Amniotic epithelial cell (primary cell): ENCODE measurements at places on chromosomes 3 and 15.
A peak's percentile ranks its signal among the peaks of the same experiment; 100 is the strongest.

DNA sequence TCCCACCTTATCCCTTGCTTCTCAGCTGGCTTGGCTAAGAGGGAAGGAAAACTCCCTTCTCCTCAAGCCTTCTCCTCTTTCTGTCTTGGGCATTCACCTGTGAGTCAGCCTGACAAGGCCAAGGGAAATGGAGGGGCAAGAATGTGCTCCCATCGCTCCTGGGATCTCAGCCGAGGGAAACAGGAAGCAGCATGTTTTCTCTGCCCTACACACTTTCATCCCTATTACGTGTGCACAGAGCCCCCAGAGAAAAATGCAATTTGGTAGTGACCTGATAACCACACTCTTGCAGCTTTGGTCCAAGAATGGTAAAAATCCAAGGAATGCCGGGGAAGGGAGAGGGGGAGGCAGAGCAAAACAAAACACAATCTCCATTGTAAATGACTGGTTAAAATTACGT is 32.9 kb upstream of the MTMR10 start:
- DNase-seq: peak; percentile 96

GRCh38 chr3:43689166-43689565 is 1.6 kb upstream of the ABHD5 start:
- DNase-seq: no peak

DNA sequence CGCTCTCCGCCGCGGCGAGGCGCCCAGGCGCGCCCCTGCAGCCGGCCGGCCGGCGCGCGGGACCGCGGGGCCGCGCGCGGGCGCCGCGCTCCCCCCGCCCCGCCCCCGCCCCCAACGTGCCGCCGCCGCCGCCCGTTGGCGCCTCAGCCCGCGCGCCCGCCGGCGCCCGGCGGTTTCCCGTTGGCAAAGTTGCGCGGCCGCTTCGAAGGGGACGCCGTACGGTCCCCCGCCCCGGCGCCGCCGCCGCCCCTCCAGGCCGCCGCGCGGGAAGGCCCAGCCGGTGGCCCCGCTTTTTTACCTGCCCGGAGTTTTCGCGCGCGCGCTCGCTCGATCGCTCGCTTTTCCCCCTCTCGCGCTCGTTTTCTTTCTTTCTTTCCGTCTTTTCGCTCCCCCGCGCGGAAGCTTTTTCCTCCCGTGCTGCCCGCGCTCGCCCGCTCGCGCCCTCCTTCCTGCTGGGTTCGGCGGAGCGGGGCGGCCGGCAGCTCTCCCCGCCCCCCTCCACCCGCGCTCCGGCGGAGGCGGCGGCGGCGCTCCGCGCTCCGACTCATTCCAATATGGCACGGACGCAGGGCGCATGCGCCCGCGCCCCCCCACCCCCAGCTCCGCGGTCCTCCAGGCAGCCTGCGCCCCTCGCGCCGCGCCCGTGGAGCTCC is at the start of gene SFMBT1:
Gene SFMBT1, minus strand, starts transcription at position 556 of the 653 bp plus-strand sequence. CDS start 76,945 bp downstream, outside the sequence.
- no peak for DNase-seq

DNA sequence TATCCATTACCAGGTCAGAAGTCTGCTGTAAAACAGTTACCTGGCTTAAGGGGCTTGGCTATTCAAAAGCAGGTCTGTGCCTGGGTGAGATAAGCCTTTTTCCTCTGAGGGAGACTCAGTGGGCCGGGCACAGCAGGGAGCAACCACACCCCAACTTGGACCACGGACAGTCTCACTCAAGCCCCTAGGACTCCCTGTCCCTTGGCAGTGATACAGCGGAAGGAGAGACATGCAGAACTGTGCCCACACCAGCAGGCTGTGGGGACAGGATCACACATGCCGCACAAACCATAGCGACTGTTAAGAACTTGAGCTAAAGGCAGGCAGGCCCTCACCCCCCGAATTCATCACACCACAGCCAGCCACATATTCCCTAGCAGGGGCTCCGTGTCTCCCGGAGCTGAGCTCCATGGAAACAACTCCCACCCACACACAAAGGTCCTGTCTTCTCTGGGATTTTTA is 2.8 kb upstream of the GP5 start:
- no peak for DNase-seq

DNA sequence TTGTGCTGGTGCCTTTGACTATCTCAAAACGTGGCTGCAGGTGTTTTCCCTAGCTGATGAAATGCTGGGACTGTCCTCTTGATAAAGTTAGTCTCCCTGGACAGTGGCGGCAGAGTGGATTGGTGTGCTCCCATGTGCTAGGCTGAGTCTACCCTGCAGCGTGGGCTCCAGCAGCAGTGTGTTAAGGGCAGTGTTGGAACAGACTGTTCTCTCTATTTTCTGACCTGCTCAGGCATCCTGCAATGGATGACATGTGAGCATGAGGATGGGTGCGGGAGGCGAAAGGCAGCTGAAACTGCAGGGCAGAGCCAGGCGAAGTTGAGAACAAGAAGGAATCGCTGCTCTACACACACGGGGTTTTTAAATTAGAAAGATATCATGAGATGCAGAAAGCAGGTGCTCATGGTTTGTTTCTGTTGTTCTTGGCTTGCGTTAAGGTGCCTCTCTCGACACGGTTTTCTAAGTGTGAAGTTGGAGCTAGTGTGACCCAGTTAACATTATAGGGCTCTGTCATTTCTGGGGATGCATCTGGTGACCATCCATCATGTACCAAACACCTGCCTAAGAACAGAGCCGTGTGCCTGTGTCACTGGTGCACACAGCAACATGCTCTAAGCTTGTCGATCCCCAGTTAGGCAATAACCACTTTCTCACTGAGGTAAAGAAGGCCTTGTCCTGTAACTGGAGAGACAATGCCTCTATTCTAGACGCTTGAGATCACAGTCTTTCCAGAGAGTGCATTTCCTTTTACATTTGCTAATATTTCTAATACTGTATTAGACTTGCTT is 44.3 kb downstream of the SLCO3A1 start:
- no peak for DNase-seq

- no peak for DNase-seq
These were observed 5.8 kb downstream of the IGDCC4 start for GRCh38 chr15:65416845-65417416.

- no peak for DNase-seq
These were observed 47.3 kb upstream of the THRB start for GRCh38 chr3:24541935-24542334.

DNA sequence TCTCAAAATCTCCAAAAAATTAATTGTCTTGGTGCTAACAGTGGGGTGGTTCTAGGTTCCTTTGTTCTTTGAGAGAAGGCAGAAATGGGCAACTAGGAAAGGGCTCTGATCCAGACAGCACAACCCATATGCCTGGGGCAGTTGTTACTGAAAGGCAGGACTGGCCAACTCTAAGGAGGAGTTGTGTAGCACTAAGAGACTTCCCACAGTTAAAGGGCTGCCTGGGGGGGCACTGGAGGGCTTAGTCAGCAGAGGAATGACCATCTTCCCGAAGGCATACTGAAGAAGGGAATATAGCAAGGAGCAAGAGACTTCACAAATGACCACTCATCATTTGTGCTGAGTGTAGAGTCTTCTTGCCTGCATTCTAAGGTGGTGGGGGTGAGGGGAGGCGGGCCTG is 15.8 kb downstream of the ILDR1 start:
- no peak for DNase-seq

DNA sequence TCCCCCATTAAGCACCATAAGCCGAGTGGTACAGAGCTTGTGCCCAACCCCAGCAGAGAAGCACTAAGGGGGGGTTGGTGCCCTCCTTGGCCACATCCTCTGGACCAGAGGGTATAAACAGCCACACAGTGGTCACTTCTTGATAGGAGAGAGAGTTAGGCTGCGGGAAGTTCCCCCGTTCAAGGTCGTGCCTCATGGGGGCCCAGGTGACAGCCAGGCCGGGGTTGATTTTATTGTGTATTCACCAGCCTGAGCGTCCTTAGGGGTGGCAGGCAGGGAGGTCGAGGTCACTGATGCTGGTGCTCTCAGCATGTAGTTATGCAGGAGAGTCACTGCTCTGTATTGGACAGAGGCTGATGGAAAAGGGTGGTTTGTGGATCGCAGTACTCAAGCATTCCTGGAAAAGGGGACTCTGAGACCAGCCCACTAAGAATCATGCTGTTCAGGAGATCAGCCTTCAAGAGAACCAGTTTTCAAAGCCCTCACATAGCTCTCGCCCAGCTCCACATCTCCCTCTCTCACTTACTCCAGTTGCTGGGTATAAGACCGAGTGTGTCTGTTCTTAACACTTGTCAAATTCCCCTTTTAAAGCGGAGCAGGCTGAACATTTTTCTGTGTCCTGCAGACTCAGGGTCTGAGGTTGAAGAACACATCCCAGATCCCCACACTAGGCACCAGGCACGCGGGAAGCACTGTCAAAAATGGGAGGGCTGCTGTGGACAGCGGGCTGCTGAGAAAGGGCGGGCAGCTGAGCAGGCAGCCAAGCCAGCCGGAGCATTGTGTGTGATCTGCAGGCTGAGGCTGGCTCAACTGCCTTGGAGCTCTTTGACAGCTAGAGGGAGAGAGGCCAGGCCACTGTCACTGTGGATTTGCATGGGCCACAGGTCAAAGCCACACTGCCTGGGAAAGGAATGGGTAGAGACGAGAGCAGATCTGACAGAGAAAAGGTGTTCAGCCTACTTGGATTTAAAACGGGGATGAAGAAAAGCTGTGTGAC is 279.3 kb upstream of the LRRFIP2 start:
- no peak for DNase-seq

DNA sequence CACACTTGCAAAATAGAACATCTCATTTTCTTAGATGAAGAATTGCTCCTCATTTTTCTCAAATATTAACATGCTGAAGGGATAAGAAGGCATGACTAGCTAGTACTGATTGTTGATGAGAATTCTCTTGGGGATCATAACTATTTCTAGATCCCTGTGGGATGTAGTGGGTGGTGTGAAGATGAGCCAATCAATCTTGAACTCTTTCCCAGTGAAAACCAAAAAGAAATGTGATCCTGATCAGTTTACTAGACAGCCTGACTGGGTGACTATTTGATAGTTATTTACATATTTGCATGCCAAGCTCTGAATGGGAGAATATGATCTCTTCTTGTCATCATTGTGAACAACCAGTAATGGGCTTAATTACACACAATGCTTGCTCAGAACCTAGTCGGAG is 63.7 kb downstream of the ZIC1 start:
- no peak for DNase-seq

DNA sequence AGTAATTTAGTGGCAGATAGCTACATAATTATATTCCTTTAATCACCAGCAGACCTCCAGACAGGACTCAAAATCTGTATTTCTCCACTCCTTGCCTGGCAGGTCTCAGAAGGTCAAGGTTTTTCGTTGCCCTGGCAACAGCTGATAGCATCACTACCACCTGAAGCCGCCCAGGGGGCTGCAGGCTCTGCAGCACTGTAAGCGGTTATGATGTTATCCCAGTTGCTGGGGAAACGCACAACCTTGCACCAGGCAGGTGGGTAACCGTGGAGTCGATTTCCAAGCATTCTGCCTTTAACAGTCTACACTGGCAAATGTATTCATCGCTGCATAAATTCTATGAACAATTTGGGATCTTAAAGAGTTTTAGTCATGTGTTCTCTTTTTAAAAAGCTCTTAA is 756.3 kb downstream of the NTRK3 start:
- DNase-seq: no peak

- DNase-seq: no peak
These were observed 3.9 kb downstream of the HSPBAP1 start for GRCh38 chr3:122789585-122790273.

DNA sequence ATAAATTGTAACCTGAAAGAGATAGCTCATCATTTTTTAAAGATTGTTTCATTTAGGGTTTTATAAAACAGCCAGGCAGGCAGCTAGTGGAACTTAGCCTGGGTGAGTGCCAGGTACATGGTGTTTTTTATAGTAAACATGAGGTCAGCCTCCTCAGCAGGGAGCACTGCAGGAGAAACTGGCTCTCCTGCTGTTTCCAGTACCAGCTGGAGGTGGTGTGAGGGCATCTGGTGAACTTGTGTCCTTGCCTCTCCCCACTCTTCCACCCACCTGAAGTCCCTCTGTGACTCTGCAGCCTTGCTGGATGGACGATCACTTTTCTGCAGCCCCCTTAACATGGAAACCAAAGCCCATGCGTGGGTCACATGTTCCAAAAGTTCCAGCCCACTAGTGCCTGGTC is 128.4 kb downstream of the FAM174B start:
- peak; percentile 21 for DNase-seq

DNA sequence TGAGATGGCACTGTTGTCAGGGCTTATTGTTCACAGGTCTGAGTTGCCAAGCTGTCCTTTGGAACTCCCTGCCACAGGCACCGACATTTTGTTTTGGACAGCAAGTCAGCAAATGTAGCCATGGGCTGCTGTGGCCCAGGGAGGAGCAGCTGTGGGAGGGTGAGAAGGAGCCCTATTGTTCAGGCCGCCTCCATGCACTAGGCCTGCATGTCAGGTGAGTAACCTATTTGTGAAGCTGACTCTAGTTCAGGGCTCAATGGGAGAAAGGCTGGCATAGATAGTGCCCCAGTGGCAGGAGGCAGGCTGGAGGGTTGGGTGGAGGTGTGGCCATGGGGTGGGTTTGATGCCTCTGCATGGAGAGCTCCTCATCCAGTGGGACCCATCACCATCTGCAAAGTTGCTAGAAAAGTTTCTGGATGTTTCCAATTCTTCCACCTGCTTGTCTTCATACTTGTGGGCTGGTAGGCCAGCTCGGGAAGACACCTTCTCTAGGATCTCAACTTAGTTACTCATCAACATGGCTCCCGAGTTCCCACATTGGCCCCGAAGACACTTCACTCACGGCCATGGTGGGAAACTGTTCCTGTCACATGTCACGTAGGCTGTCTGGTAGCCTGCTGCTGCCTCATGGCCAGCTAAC is 19.5 kb downstream of the AMOTL2 start:
- DNase-seq: no peak

DNA sequence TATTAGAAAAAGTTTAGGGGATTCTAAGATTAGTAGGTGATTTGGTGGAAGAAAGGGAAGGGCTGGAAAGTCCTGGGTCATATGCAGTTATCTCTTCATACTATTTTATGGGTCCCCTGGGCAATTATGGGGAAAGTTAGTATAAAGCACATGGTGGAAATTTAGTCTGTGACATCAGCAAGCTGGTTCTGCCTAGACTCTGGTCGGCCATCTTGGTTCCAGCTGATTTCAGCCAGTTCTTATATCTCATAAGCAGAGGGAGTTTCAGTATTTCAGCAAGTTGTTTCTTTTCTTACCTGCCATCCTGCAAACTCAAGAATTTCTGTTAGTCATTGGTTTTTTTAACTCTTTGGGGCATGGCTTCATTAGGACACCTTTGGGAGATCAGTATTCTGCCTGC is 1.0 kb upstream of the LYZL4 start:
- DNase-seq: no peak

- DNase-seq: peak; percentile 70
These were observed 856 bp downstream of the TMEM40 start for GRCh38 chr3:12758025-12758781.
